Activated CD8-positive, alpha-beta memory T cell treated with anti-CD3 and anti-CD28 coated beads for 4 hours (primary cell): ENCODE measurements at places on chromosomes 3 and 15.

GRCh38 chr15:68183616-68184315 is 21.4 kb downstream of the CALML4 start:
- DNase-seq, result no peak

DNA sequence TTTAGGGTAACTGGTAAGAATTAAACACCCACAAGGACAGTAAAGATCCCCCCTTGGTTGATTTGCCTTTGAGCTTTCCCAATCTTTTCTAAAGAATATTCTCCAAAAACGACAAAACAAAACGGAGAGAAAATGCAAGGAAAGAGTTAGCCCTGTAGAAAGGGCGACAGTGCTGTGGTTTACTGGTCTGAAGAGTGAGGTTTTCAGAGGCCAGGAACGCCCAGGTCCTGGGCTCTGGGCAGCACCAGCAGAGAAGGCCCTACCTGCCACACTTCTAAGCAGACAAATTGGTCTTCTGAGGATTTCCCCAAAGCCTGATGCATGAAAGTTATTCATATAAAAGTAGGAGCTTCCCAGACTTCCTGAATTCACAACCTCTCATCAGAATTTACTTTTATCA is 119.3 kb downstream of the KCNMB2 start:
- no peak for DNase-seq

GRCh38 chr3:4067893-4068292 is 235.3 kb upstream of the SETMAR start:
- no peak for DNase-seq

GRCh38 chr3:48765376-48765775 is 48.4 kb upstream of the IP6K2 start:
- DNase-seq, result no peak

DNA sequence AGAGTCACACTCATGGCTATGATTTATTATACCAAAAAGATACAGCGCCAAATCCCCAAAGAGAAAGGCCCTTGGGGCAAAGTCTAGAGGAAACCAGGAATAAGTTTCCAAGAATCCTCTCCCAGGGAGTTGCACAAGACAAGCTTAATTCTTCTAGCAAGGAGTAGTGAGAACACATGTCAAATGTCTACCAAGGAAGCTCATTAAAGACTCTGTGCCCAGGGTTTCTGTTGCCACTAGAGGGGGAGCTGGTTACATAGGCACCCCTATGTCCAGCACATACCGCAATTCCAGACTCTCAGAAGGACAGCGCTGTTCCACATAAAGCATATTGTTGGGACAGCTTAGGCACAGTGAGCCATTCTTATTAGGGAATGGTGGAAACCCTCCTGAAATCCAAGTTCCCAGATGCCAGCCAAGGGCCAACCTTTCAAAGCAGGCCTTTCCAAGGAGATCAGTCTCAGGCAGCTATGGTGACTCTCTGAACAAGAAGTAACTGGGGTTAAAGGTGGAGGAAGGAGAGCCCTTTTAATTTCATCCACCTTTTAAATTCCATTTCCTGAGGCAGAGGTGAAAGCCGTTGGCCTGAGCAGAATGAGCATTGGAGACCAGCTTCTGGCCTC is 194.2 kb downstream of the UACA start:
- no peak for DNase-seq

- DNase-seq, result no peak
Observed at GRCh38 chr15:91538782-91539181, 314.7 kb upstream of the SLCO3A1 start.

DNA sequence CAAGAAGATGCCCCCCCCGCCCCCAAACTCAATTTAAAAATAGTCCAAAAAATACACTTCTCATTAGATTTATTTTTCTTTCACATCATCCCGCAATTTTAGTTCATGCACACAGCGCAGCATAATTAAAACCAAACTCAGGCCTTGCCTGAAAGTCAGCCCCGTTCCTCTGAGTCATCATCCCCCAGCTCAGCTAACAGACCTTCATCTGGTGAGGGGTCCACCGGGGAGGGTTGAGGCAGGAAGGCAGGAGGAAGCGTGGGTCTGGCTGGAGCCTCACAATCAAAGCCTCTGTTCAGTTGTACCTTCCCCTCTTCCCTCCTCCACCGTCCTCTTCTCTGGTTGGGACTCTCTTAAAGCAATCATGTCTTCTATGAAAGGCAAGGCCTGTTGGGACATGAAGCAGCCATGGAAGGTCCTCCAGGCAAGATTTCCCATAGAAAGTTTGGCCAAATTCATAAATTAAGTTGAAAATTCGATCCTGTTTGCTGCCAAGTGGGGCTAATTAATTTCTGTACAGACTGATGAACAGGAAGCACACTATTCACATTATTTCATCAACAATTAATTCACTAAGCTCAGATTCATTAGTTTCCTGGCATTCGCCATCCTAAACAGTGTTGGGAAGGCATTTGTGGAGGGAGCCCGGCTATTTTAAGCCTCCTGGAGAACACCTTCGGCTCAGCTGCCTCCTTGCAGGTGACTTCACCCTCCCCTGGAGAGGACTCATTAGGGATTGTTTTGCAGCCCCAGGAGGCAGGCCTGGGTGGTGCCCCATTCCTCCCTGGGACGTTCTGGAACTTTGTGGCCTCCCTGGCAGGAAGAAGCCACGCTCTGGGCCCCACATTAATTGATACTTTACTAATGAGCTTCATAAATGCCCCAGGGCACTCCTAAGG is 72.3 kb upstream of the BNC1 start:
- DNase-seq, result no peak

DNA sequence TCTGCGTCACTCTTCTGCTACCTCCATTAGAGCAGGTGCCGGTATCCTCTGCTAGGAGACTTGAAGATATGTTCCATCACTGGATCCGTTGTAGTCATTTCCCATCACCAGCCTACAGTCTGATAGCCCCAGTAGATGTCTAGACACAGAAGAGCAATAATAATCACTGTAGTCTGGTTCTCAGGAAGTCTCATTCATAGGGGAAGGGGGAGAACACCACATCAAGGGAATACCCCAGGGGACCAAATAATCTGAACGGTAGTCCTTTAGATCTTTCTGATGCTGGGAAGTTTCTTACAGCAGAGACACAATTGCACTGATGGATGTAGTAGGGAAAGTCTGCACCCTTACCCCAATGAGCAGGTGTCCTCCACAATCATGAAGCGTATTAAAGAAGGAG is 595.0 kb downstream of the EPHA3 start:
- no peak for DNase-seq

DNA sequence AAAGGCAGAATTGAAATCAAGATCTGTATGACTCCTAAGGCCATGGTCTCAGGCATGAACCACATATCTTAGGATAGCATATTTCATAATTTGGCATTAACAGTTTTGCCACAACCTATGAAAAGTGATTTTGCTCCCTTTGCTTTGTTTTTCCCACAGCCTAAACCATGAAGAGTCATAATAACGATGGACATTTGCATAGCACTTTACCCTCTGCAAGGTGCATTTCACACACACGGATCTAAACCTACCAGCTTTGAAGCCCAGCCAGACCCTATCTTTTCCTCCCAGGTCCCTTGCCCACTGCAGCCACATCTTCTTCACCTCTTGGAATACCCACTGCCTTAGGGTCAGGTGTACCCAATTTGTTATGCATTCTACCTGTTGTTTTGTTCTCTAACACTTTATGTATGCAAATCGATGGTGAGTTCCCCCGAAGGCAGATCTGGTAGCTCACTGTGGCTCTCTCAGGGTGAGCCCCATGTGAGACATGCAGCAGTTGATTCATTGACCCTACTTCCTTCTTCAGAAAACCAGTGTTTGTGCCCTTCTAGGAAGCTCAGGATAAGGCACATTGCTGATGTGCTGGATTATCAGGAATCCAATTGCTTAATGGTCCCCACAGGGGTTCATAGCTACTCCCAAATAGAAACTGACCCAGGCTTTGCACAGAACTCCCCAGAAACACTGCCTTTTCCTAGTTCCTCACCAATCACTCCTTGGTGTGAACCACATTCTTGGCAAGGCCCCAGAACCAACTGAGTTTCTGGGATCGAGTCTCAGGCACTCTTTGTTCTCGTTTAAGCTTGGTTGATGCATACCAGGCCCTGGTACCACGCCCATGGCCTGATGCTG is 8.7 kb downstream of the ARHGAP31 start:
- DNase-seq, result no peak
